ENCODE measurements at places on chromosomes 12 and 14.

GRCh38 chr14:59098377-59098776 is 90.1 kb upstream of the DAAM1 start:
- no peak for DNase-seq

- no peak for DNase-seq
Measured at GRCh38 chr12:47983541-47984115, 20.2 kb downstream of the TMEM106C start.

GRCh38 chr14:44941591-44941990 is 20.2 kb downstream of the KLHL28 start:
- DNase-seq = no peak

- DNase-seq = no peak
Measured at GRCh38 chr12:99611599-99611998, 36.0 kb upstream of the GARIN6 start.

GRCh38 chr12:49622501-49623141 is 740 bp upstream of the PRPF40B start:
- DNase-seq = peak; percentile 82

- DNase-seq = no peak
Measured at GRCh38 chr14:53044486-53044885, 93.6 kb upstream of the FERMT2 start.

GRCh38 chr14:75542588-75543091 is 20.4 kb downstream of the BATF start:
- DNase-seq = peak; percentile 77

GRCh38 chr14:89406941-89407340 is 10.1 kb downstream of the FOXN3 start:
- no peak for DNase-seq

- DNase-seq = no peak
Measured at GRCh38 chr14:78103271-78103670, 66.9 kb upstream of the NRXN3 start.

GRCh38 chr12:51388069-51388799 is 3.0 kb downstream of the GALNT6 start:
- peak; percentile 27 for DNase-seq

- no peak for DNase-seq
Measured at GRCh38 chr14:32319368-32320049, 9.6 kb upstream of the AKAP6 start.

GRCh38 chr12:68180792-68181744 is 21.5 kb upstream of the IFNG start:
- peak; percentile 76 for DNase-seq

- no peak for DNase-seq
Measured at GRCh38 chr14:70000601-70001000, 121.4 kb downstream of the SMOC1 start.

DNA sequence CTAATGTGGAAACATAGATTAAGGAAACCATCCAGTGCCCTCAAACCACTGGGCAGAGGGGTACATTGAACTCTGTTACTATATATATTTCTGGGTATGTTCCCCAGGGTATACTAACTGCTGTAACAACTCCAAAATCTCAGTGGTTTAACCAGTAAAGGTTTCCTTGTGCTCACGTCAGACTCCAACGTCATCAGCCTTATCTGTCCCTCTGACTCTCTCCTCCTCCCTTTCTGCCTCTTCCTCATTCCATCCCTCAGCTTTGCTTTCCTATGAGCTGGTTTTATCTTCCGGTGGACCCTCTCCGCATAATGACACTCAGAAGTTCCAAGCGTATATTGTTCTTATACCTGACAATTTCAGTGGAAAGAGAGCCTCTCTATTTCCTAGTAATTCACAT is 21.2 kb upstream of the SMCO2 start:
- no peak for DNase-seq

GRCh38 chr14:89349171-89350008 is 67.6 kb downstream of the FOXN3 start:
- no peak for DNase-seq

DNA sequence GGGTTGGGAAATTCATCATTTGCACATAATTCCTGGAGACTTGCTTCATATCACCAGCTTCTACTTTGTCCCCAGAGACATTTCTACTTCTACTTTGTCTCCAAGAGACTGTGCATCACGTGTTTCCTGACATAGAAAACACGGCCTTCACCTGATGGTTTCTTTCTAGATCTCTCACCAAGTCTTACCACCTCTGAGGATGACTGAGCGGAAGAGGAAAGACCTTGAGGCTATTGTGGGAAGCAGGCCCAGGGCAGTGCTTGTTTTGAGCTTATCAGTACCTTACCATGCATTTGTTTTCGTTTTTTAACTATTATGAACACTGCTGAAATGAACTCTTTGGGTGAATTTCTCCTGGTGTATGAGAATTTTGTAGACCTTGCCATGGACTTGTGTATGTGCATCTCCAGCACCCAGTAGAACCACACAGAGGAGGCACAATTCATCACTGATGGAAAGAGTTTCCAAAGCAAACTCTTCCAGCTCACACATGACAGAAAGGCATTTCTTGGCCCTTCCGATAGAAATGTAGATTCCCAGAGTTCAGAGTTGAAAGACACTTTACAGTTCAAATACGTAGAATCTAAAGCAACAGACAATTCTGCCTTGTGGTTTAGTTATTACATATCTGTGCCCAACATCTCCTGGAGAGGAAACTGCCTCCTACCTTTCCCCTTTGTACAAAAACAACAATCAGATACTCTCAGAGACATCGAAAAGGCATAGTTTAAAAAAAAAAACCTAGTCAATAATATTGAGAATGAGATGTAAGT is 434.7 kb downstream of the FUT8 start:
- peak; percentile 93 for DNase-seq

DNA sequence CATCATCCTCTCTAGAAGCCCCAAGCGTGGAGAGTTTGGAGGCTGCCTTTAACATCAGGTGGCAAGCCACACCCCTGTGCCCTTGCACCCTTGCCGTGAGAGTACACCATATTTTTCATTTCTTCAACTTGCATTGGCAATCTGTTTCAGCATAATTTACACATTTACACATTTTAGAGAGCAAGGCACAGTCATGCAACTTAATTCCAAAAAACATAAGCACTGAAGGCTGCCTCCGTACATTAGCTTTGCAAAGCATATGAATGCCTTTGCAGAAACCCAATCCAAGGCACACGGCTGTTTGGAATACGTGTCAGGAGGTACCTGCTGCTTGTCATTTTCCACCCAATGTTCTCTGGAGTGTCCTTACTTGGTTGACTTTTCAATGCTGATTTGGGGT is 833.1 kb downstream of the VRK1 start:
- DNase-seq = no peak

DNA sequence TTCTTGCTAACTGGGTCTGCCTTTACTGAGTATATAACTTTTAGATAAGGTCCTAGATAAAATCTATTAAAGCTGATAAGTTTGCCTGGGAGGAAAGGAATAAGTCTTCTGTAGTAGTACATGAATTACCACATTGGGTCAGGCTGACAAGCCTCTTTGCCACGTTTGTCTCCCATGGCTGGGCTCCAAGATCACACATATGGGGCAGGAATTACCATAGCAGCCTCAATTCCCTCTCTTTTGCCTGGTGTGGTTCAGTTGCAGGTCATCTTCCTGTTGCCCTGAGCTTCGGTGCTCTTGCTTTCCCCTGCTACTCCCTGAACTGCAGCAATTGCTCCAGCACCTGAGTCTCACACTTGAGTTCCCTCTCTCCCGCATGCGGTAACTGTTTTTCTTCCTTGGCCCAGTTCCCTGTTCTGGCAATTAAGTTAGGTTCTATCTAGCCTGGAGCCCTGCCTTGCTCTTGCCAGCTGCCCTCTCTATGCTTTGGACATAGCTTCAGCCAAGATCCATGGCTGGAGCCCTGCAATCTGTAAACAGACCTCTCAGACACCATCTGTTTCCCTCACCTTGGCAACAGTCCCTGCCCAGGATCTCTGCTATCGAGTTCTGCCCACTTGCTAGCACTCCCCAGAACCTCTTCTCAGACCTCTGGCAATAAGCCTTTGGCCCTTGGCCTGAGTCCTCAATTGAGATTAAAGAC is 5.8 kb upstream of the GLT8D2 start:
- DNase-seq = no peak

- no peak for DNase-seq
Measured at GRCh38 chr12:3242199-3242863, 165.2 kb downstream of the TSPAN9 start.

DNA sequence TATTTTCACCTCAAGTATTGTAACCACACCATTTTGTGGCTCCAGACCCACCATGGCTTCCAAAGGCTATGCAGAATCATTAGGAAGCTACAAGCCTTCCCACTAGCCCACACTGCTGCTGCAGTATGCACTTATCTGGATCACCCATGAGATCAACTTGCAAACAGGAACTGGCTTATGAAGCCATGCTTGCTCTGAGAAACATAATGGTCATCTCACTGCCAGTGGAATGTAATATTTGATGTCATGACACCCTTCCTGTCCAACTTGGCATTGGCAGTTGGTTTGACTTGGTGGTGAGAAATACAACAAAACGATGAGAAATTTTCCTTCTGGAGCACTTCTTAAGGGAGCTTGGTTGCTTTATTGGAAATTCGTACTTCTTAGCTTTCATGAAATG is 69.3 kb upstream of the FRMD6 start:
- DNase-seq = no peak

DNA sequence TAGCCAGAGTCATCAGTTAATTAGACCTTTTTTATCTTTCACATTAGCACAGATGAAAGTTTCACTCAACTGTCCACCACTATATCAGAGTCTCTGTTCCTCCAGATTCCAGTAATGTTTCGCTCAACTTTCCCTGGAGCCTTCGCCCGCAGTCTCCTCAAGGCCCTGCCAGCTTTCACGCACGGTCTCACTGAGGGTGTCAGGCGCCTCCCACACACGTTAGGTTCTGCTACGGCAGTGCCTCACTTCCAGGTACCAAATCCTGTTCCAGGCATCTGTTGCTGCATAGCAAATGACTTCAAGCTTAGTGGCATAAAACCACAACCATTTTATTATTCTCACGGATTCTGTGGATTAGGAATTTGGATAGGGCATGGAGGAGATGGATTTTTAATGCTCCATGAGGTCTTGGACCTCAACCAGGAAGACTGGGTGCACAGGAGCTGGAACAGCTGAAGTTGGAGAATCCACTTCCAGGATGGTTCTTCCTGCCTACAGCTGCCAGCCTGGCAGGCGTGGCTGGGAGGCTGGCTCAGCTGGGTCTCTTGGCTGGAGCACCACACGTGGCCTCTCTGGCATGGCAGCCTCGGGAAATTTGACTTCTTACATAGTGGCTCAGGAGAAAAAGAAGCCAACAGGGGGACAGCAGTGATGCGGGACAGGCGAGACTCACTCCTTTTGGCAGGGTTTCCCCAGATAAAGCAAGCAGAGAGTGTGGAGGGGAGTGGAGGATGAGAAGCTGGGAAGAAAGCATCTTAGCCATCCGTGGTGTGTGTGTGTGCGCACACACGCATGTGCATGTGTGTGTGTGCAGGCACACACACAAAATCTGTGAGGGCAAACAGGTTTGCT is 21.3 kb upstream of the BCDIN3D start:
- DNase-seq = no peak

DNA sequence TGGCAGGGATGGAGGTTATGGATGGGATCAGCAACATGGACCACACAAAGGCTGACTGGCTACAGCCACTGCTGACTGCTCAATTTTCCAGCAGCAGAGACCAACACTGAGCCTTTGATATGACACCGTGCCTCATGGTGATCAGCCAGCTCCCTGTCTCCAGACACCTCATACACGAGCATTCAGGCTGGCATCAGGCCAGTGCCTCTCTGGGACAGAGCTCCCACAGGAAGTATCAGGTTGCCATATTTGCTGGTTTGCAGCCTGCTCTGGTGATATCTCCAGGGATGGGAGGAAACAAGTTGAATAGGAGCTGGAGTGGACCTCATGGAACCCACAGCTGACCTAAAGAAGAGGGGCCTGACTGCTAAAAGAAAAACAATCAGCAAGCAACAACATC is 471.2 kb upstream of the ATXN7L3B start:
- DNase-seq = no peak

DNA sequence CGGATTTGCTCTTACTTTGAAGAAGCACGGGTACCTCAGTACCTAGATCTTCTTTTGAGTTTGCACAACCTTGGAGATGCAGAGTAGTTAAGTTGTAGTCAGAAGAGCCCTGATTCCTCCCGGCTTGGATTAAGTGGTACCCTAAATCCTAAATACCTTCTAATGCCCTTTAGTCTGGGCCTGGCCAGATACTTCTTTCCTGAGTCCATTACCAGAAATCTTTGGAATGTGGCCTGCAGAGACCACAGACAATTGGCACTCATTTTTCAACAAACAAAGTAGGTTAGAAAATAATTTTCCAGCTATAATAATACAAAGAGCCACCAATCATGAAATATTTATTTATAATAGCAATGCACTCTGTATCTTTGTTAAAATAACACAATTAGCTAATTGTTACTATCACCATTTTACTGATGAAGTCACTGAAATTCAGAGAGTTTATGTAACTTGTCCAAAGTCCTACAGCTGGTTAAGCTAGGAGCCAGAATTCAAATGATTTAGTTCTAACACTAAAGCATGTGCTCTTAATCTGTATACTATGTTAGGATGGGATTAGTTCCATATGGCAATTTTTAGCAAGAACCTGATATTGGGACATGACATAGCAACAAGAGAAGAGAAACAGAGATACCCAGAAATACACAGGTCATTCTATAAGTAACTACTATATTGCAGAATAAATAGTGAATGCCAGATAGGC is 132.1 kb upstream of the PDZRN4 start:
- no peak for DNase-seq

DNA sequence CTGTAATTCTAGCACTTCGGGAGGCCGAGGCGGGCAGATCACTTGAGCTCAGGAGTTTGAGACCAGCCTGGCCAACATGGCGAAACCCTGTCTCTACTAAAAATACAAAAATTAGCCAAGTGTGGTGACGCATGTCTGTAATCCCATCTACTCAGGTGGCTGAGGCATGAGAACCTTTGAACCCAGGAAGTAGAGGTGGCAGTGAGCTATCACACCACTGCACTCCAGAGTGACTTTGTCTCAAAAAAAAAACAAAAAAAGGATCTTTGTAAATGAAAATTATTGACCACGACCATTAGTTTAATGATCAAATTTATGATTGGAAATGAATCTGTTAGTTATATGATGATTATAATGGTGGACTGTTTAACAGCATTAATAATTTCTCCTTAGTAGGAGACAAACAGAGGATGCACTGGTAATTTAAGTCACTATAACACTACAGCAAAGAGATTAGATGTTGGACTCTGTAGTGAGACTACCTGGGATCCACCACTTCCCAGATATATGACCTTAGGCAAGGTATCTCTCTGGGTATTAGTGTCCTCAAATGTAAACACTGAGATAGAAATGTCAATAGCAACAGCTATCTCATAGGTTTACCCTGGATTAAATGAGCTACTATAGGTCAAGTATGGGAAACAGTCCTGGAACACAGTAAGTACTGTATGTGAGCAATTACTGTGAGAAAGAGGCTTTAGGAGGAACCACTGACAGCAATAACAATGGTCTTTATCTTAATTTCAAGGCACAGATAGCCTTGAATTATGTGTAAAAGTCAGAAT is 214.7 kb downstream of the NOVA1 start:
- DNase-seq = no peak

- no peak for DNase-seq
Measured at GRCh38 chr14:71752111-71752738, 180.0 kb upstream of the RGS6 start.

- peak; percentile 67 for DNase-seq
Measured at GRCh38 chr12:57759360-57759980, 4.6 kb downstream of the MARCHF9 start.

- DNase-seq = peak; percentile 45
Measured at GRCh38 chr12:79737875-79738718, 47.3 kb upstream of the PAWR start.
